ENCODE measurements at places on chromosomes 11 and 22.

GRCh38 chr11:30908272-30908671, 322.1 kb upstream of the MPPED2 start:
- no peak for DNase-seq

- DNase-seq = no peak
Measured at GRCh38 chr11:98007072-98007471, 1013.7 kb upstream of the CNTN5 start.

DNA sequence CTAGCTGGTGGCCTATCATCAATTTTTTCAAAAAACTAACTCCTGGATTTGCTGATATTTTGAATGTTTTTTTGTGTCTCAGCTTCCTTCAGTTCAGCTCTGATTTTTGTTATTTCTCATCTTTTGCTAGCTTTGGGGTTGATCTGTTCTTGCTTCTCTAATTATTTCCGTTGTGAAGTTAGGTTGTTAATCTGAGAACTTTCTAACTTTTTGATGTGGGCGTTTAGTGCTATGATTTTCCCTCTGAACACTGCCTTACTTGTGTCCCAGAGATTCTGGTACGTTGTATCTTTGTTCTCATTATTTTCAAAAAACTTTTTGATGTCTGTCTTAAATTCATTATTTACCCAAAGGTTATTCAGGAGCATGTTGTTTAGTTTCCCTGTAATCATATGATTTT, 19.1 kb downstream of the NARS2 start:
- DNase-seq = no peak

DNA sequence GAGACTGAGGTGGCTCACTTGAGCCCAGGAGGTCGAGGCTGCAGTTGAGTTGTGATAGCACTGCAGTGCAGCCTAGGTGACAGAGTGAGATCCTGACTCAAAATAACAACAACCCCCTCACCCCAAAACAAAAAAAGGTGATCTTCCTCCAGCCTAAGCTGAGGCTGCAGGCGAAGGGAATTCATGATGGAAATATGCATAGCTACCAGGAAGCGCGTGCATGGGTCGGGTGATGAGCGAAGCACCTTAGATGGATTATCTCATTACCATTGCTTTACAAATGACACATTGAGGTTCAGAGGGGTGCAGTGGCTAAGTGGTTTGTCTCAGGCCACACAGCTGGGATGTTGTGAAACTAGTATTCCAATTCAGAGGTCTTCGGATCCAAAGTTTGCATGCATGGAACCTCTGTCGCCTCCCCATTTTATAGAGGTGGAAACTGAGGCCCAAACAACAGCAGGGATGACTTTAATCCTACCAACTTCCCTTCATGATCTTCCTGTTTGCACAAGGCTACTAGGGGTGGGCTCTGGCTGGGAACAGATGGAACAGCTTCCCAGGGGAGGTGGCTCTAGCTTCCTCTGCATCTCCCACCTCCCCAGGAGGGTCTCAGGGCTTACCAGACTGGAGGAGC, 4.6 kb downstream of the SLC29A2 start:
- no peak for DNase-seq

GRCh38 chr11:2301631-2302305, at the start of the genes C11orf21 and TSPAN32:
TSS of gene C11orf21 (minus strand) at chr11:2301918. CDS start at chr11:2301808, 110 bp downstream.
TSS of gene TSPAN32 (plus strand) at chr11:2302013. CDS start at chr11:2302150, 137 bp downstream.
- no peak for DNase-seq

- DNase-seq = no peak
Measured at GRCh38 chr22:48647051-48647450, 1180.6 kb downstream of the BRD1 start.

DNA sequence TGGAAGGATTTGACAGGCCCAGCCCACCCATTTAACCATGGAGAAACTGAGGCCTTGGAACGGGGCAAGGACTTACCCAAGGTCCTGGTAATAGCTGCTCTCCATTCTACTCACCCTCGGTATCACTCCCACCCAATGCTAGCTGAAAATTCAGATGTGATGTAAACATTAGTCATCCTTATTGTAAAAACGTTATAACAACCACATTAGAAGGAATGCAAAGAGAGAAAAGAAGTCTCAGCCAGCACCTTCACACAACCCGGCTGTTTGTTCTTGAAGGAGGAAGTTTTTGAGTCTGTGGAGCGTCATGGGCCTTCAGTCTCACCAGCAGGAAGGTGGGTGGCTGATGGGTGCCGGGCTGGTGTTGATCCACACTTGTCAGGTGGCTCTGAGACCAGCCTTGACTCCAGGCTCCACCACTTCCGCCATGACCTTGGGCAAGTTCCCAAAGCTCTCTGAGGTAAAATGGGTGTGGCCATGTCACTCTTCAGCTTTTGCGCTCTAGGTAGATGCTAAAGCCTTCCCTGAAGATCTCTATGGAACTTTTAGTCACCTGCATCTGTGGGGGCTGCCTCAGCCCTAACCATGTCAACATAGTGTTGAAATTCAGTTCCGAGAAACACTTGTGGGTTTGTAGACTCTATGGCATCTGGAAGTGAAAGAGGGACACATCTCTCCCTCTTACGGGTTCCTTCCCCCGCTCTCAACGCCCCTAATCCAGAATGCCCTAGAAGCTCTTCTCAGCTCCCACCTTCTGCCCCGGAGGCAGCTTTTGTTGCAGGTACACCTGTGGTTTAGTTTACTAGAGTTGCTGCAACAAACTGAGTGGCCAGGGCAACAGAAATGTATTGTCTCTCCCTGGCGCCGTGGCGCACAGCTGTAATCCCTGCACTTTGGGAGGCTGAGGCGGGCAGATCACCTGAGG, 14.8 kb downstream of the CD6 start:
- peak; percentile 50 for DNase-seq

DNA sequence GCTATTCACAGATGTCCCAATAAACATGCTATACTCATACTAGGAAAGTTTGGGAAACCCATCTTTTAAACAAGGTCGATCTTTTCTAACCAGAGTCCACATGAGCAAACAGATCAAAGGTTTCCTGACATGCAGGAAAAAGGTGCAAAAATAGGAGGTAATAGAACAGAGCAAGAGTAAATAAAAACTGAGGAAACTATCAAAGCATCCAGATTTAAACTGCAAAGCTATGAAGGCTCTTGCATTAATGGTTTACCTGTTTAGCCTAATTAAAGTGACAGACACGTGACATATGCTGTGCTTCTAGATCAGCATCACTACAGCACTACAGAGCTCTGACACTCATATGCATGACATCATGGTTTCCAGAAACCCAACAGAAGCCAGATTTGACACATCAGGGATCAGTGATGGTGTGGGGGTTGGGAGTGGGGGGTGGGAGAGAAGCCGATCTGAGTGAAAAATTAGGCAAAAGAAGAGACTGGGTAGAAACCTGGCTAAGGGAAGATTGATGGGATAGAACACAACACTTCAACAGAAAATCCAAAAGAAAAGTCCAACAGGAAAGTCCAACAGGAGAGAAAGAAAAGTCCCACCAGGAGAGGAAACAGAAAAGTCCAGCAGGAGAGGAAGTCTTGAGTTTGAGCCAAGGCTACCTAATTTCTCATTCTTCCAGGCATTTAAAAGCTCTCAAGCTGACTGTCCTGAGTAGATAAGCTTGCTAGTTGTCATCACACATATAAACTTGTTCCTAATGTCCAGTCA, 262.3 kb downstream of the SOX6 start:
- DNase-seq = no peak

DNA sequence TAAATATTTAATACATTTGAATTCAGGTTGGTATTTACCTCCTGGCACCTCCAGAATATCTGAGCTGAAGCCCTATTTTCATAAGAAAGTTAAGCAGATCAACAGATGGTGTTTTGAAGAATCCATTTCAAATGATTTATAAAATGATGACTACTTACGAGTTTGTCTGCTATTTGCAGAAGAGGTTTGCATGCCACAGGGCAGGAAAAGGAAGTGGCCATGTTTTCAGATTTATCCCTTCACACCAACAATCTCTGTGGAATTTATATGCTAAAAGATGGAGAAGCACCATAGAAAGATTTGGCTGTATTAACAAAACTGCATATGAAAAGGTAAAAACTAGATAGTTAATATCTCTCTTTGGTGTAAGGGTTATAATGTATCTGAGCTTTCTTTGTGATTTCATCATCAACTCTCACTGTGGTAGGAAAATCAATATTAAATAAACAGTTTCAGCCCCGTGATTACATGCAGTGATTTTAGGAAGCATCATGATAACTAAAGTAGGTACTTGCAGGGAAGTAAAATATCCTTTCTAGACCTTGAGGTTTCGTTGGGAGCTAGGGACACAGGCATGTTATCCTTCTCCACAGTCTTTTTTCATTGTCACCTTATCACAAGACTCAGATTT, 2.6 kb downstream of the BMAL1 start:
- no peak for DNase-seq

DNA sequence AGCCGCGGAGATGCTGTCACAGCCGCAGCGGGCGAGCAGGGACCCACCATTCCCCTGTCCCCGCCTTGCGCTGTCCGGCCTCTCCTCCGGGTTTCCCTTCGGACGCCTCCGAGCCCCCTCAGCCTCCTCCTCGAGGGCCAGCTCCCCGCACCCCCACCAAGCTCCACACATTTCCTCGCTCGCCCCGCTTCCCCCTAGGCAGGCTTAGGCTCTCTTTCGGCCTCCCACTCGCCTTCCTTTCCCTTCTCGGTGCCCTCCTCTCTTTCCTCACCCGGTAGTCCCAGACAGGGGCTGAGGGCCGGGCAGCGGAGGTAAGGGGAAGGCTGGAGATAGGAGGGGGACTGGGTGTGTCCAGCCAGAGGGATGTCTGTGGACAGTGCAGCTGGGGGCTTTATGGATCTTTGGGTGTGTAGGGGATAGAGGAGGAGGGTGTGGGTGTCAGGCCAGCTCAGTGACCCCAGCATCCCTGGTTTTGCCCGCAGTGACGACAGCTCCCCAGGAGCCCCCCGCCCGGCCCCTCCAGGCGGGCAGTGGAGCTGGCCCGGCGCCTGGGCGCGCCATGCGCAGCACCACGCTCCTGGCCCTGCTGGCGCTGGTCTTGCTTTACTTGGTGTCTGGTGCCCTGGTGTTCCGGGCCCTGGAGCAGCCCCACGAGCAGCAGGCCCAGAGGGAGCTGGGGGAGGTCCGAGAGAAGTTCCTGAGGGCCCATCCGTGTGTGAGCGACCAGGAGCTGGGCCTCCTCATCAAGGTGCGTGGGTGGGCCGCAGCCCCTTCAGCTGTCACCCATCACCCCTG, 1.6 kb downstream of the KCNK4 start:
- no peak for DNase-seq

GRCh38 chr22:25403811-25404471, 160.5 kb upstream of the GRK3 start:
- DNase-seq = peak; percentile 67

- DNase-seq = no peak
Measured at GRCh38 chr11:19800162-19800561, 87.5 kb downstream of the NAV2 start.

- peak; percentile 20 for DNase-seq
Measured at GRCh38 chr11:106152013-106152412, 74.6 kb downstream of the AASDHPPT start.

GRCh38 chr11:28566339-28567089, 458.3 kb downstream of the METTL15 start:
- DNase-seq = peak; percentile 75

GRCh38 chr11:117126223-117126965, 17.7 kb upstream of the PAFAH1B2 start:
- DNase-seq = no peak

DNA sequence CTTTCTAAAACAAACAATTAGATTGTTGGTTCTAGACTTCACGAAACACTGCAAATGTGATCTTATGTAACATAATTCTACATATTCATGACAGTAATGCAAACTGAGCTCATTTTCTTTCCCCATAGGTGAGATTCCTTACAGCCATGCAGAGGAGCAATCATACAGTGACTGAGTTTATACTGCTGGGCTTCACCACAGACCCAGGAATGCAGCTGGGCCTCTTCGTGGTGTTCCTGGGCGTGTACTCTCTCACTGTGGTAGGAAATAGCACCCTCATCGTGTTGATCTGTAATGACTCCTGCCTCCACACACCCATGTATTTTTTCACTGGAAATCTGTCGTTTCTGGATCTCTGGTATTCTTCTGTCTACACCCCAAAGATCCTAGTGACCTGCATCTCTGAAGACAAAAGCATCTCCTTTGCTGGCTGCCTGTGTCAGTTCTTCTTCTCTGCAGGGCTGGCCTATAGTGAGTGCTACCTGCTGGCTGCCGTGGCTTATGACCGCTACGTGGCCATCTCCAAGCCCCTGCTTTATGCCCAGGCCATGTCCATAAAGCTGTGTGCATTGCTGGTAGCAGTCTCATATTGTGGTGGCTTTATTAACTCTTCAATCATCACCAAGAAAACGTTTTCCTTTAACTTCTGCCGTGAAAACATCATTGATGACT, 1.5 kb downstream of the OR9G1 start:
- peak; percentile 42 for DNase-seq

DNA sequence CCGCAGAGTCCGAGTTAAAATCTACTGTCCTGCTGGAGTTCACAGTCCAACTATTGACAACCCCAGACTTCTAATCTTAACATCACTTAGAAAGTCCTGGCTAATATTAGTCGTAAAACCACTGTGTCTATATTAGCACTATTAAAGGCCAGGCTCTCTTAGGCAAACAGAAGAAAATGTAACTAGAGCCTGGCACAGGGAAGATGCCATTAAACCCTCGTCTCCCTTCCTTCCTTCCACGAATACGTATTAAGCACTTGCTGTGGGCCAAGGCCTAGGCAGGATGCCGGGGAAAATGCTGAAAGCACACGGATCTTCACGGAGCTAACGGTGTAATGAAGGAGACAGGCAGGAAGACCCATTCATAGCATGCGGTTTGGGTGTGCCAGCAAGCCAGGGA, 81.5 kb upstream of the LMO1 start:
- DNase-seq = no peak

- no peak for DNase-seq
Measured at GRCh38 chr11:125341676-125342075, 154.4 kb downstream of the FEZ1 start.

GRCh38 chr22:38569181-38569971, 607 bp downstream of the DMC1 start:
- DNase-seq = no peak

- DNase-seq = no peak
Measured at GRCh38 chr11:46180736-46181135, 59.5 kb upstream of the PHF21A start.

DNA sequence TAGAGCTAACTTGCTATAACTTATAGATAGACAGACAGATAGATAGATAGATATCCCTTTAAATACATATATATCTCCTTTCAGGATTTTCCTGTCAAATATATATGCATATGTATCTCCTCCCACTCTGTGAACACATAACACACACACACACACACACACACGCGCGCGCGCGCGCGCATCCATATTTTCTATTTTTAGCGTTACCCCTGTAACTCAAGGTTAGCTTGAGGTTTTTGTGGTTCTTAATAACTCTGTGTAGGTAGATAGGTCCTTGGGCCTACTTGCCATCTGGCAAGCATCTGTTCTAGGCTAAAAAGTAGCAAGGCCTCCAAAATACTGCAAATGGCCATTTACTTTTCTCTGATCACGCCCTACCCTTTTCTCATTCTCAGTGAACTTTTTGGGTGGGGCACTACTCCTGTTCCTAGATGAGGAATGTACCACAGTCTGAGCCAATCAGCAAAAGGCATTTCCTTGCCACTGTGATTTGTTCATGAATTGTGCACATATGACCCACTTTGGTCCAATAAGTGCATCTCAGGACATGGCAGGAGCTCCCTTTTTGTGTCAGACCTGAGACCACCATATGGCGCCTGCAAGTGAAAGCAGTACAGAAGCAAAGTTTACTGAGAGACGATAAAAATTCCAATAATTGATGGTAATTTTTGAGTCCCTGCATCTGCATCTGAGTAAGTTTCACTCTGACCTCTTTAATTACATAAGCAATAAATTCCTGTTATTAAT, 740.5 kb upstream of the API5 start:
- DNase-seq = no peak

- DNase-seq = no peak
Measured at GRCh38 chr11:125999234-125999880, 53.5 kb downstream of the VSIG10L2 start.

- no peak for DNase-seq
Measured at GRCh38 chr22:20565079-20565734, 57.8 kb downstream of the MED15 start.

All from urothelium cell line (cell line).